Islet precursor cell (in vitro differentiated cells): ENCODE measurements at places on chromosomes 7 and 10.

DNA sequence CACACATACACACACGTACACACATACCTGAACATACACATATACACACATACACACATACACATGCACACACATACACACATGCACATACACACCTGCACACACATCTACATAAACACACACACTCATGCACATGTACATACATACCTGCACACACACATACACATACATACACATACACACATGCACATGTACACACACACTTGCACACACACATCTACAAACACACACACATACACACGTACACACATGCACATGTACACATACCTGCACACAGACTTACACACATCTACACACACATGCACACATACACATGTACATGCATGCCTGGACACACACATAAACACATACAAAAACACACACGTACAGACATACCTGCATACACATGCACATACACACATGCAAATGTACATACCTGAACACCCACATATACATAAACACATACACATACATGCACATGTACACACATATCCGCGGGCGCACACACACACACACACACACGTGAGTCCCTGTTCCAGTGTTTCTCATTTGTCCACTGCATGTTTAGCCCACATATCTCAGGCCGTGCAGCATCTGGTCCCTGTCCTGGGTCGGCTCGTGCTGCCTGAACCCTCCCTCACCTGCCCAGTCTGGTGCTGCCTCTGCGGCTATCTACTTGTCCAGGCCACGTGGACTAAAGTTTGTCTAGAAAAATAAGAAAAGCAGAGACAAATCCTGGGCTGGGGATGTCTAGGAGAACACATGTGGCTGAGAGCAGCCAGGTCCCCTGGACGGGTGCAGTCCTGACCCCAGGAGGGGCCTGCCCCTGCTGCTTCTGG lies 238.7 kb downstream of the TCERG1L start:
- peak; percentile 48 for DNase-seq

- no peak for DNase-seq
These were observed 36.0 kb downstream of the DPYSL4 start for GRCh38 chr10:132222726-132223125.

- peak; percentile 82 for DNase-seq
These were observed 77.3 kb upstream of the MKLN1 start for GRCh38 chr7:131250331-131250730.

- no peak for DNase-seq
These were observed 428.4 kb upstream of the KLF6 start for GRCh38 chr10:4213441-4213840.

GRCh38 chr7:117916309-117916708 lies 43.1 kb upstream of the CTTNBP2 start:
- no peak for DNase-seq

DNA sequence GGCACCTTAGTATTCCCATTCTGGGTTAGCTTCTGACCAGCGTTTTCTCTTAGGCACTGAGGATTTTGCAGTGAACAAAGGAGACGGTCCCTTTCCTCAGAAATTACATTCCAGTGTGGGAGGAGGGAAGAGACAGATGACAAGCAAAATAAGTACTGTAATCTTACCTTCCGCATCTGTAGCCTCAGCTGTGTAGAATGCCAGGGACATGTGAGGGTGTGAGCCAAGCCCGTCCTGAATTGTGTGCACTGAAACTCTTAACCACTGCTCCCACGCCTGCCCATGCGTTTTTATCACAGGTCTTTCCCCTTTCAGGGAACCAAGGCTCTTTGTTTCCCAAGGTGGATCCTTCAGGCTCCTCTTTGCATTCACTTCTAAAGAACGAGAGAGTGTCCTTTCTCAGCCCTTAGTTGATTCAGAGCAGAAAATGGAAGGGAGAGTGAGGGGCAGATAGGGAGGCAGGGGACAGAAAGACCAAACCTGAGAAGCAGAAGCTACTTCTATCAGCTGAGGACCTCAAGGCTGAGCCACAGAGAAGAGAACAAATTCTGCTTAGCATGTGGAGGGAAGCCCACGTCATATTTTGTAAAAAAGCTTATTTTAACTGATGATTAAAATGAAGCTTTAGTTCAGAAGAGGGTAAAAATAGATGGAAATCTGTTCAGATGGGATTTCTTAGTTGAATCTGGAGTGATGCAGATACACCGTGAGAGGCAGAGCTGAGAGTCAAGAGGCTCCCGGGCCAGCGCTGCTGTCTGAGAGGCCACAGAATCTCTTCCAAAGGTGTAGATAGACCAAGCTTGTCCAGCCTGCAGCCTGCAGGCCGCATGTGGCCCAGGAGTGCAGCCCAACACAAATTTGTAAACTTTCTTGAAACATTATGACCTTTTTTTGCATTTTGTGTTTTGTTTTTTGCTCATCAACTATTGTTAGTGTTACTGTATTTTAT lies 122.5 kb downstream of the CCNY start:
- DNase-seq, result no peak

GRCh38 chr10:71437537-71438092 lies 40.9 kb downstream of the CDH23 start:
- DNase-seq, result peak; percentile 21

- no peak for DNase-seq
These were observed 10.5 kb downstream of the MKLN1 start for GRCh38 chr7:131338173-131338572.

DNA sequence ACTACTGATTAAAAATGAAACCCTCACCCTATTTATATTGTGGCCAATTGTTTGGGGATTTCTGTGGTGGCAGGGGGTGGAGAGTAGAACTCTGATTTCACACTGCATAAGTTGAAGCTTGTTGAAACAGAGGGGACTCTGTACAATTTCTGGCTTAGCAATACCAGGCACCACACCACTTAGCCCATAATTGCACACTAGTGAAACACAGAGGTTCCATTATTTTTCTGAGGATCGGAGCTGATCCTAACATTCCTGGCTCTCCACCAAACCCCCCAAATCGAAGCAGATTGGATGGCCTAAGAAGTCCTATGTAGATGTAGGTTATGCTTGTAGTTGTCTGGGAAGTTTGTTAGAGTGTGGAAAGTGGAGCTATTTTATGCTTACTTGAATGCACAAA lies 47.0 kb downstream of the PTN start:
- DNase-seq, result no peak

DNA sequence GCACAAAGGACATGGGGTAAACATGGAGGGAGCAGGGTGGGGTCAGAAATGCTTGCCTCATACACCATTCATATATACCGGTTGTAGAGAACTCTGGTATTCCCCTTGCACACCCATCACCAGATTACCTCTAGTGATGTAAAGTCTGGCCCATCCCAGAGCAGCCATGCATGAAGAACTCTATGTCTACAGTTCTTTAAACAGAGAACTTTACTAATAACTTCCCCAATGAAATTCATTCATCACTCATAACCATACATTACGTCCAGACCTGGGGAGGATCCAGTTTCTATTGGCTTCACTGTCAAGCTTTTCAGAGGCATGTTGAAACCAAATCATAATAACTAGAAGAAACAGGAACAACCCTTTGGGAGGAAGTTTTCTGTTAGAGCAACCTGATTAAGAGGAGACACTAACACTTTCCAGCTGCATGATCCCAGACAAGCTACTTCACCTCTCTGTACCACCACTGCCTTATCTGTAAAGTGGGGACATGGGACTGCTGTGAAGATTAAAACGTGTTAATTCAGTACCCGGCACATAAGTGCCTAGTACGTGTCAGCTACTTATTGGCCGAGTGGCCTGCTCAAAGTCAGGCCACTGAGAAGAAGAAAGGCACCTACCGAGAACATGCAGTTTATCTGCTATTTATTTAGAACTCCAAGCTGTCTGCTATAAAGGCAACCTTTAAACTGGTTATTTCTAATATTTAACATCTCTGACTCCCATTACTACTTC lies 59.7 kb downstream of the IGF2BP3 start:
- no peak for DNase-seq

- no peak for DNase-seq
These were observed 236.7 kb downstream of the GLRX3 start for GRCh38 chr10:130372866-130373265.

DNA sequence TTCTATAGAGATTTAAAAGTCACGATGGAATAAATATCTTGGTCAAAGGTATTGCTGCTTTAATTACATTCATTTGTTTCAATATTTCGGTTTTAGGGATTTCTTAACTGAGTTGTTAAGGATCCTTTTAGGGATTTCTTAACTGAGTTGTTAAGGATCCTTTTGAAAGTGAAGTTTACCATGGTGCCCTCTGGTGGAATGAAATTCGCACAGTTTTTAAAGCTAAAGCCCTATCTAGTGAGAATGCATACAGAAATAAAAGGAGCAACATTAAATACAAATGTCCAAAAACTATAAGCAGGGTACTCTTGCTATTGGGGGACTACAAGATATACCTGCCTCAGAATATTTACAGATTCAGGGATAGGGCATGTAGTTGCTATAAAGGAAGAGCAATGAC lies 193.7 kb downstream of the RNLS start:
- DNase-seq, result no peak
